RPMI7951 (cell line): ENCODE measurements at places on chromosomes 11 and 22. TPM values are rescaled to one million over a fixed set of nuclear protein-coding genes. Genes with fewer than 3 reads are reported as not detected.

The OR2AG1 gene
- not detected in 2 replicates for total RNA-seq

The SLC25A18 gene
- total RNA-seq = not detected in 2 replicates

The CHADL gene
- 0.29 TPM in 1 of 2 replicates, not detected in the other for total RNA-seq

The MRGPRX1 gene
- not detected in 2 replicates for total RNA-seq

The OR8H1 gene
- total RNA-seq = not detected in 2 replicates

The ACAD8 gene
- 20.3 and 21.6 TPM in 2 replicates for total RNA-seq

The EIF3M gene
- total RNA-seq = 673 and 742 TPM in 2 replicates

The TRIM66 gene
- 2.2 and 3.1 TPM in 2 replicates for total RNA-seq

The OR4D5 gene
- total RNA-seq = not detected in 2 replicates

The FOSL1 gene
- 158 and 232 TPM in 2 replicates for total RNA-seq

GRCh38 chr22:42967933-42968332 is 47.0 kb downstream of the PACSIN2 start:
- DNase-seq = no peak

DNA sequence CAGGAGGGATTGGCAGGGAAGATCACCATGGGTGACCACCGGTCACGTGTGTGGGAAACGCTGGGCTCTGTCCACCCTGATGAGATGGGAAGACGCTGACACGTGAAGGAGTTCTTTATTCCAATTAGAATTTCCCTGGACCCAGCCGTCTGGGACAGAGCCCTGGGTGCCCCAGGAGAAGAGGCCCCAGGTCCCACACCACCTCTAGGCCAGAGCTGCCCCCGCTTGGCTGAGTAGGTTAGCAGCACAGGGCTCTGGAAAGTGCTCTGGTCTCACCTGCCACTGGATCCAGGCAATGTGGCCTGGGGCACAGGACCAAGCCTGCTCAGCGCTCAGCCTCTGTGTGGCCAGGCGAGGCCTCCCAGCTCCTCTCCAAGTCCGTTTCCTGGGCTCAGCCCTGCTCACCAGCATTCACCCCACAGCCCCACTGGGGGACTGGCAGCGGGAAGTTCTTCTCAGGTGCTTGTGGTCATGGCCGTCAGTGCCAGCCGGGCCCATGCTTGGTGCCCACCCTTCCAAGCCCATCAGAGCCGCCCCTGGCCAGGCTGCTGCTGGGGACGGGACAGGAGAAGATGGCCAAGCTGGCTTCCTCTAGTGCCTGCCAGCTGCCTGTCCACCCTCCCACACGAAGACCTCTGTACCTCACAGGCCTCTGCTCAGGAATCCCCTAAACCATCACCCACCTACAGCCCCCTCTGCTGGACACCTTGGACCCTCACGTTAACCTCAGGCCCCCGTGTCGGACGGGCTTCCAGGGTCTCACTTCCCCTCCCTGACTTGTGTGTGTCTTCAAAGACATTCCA is 62.5 kb upstream of the FGF3 start:
- no peak for DNase-seq

- no peak for DNase-seq
Observed at GRCh38 chr22:28810821-28811491, 10.6 kb upstream of the XBP1 start.

DNA sequence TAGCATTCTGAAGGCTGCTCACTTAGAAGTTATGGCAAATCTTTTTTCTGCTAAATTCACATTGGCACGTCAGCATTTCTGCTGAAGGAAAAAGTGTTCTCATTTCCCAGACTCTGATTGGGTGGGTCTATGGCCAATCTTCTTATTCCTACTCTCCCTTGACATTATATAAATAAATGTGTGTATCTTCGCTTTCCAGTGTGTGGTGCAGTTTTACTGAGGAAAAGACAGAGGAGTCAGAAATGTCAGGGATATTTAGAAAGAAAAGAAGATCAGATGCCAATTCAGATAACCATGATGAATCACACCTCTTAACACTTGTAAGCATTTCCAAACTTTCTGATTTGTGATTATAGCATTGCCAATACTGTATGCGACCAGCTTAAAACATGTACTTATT is 3.2 kb upstream of the BDNF start:
- peak; percentile 65 for DNase-seq

GRCh38 chr11:59708537-59708936 is 5.1 kb downstream of the OR10V1 start:
- peak; percentile 69 for DNase-seq

DNA sequence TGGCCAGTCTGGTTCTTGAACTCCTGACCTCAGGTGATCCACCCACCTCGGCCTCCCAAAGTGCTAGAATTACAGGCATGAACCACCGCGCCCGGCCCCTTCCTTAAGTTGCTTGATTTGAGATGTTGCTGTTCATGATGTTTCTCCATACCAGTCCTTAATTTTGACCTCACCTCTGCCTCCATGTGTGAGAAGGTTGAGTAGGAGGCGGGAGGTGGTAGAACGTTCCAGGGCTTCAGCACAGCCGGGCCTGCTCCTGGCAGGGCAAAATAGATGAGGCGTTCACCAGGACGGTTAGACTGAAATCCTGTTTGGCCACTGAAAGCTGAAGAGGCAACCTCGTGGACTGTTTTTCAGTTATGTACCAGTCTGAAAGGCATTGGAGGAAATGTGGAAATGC is 48.3 kb upstream of the SYT13 start:
- DNase-seq = no peak

- DNase-seq = no peak
Observed at GRCh38 chr11:68798221-68798813, 43.4 kb downstream of the CPT1A start.

- DNase-seq = peak; percentile 65
Observed at GRCh38 chr11:20097319-20098221, 62.7 kb downstream of the DBX1 start.

GRCh38 chr11:68632802-68633201 is 51.5 kb upstream of the GAL start:
- peak; percentile 51 for DNase-seq

DNA sequence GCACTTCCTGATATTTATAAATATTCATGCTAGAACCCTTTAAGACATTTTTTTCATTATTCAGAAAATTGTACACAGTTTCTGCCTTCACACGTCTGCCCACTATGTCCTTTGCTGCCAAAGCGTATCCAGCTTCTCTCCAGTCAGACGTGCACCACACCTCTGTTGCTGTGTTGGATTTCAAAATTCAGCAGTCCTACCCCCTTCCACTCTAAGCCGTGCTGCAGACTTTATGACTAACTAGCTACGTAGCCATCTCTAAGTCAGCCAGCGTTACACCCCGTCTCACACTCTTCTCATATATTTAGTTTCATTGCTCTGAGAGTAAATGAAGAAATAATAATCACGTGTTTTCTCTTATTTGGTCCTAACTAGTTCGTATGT is 28.2 kb upstream of the OPCML start:
- DNase-seq = no peak

GRCh38 chr11:83336993-83337392 is 50.8 kb upstream of the CCDC90B start:
- DNase-seq = no peak

- DNase-seq = no peak
Observed at GRCh38 chr22:35928285-35928798, 100.3 kb downstream of the RBFOX2 start.

DNA sequence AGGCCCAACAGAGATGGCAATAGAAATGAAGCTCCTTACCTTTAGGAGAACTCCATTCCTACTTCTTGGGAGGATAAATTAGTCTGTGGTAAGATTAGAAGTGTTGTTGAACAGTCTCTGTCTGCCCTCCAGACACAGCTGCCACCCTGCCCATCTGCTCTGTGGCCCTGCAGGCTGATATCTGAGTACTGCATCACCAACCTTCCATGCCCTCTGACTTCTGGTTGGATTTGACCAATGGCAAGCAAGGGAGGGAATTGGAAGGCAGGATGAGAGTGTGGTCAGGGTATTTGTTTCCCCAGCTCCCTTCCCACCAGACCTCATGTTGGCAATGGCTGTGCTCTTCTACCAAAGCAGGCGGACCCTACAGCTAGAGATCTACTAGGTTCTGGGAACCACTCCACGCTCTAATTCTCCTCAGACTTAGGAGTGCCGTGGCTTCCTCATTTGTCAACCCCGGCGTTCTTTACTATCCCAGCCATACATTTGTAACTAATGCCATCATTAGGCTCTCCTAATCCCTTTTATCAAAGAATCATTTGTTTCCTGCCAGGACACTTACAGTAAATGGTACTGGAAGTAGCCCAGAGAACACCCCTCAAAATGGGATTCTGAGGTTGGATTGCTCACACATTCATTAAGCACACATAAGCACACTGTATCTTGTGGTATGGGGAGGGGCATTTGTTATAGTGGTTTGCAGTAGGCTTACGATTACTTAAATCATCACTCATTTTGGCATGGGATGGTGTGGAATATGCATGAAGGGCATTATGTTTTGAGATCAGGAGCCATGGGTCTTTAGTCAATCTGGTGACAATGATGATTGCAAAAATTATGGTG is 35.4 kb upstream of the CD44 start:
- peak; percentile 80 for DNase-seq

GRCh38 chr11:19499999-19500398 is 212.6 kb upstream of the NAV2 start:
- peak; percentile 2 for DNase-seq
